CD4-positive, CD25-positive, alpha-beta regulatory T cell (primary cell): ENCODE measurements at places on chromosomes 11 and 22.

- peak; percentile 57 for DNase-seq
Observed at GRCh38 chr11:63906585-63906984, 10.4 kb downstream of the RCOR2 start.

DNA sequence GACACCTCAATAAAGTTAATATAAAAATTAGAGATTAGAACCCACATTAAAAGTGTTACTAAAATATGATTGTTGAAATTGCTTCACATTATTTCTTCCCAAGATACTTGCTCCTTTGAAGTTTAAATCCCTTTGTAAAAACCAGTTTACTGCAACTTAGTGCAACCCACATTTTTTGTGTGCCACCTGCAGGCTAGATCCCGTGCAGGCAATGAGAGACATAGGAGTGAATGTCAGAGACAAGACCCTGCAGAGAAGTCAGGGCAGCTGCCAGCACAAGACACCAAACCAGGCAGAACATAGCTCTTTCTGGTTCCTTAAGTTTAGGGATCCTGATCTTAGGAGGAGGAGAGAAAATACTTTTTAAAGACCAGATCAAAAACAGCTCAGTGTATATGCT, 142.8 kb upstream of the MTNR1B start:
- no peak for DNase-seq

DNA sequence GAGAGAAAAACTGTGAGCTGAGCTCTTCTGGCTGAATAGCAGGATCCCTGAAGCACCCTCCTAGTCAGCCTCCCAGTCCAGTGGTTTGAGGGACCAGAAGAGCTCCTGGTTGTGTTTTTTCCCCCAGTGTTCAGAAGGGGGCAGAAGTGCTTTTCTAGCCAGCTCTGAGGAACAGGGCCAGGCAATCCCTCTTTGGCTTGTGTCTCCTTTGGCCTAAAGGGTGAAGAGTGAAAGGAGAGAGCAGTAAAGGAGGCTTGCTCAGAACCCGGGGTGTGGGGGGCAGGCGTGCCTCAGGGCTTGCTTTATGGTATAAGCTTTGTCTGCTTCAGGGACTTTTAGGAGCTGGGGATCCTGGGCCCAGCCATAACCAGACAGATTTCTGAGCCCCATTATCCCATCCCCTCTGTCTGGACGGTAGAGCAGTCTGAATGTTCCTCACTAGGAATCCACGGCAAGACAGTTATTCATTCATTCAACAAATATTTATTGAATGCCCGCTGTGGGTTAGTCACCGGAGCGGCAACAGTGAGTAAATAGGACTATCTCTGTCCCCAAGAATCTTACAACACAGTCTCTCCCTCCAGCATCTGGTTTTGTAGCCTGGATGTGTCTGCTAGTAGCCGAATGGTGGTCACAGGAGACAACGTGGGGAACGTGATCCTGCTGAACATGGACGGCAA, 14.5 kb downstream of the ACP2 start:
- DNase-seq: no peak

GRCh38 chr11:129854232-129854805, 38.7 kb downstream of the TMEM45B start:
- DNase-seq: no peak

- no peak for DNase-seq
Observed at GRCh38 chr11:86987679-86988078, 32.5 kb upstream of the FZD4 start.
